ENCODE measurements at places on chromosomes 6 and 20.

DNA sequence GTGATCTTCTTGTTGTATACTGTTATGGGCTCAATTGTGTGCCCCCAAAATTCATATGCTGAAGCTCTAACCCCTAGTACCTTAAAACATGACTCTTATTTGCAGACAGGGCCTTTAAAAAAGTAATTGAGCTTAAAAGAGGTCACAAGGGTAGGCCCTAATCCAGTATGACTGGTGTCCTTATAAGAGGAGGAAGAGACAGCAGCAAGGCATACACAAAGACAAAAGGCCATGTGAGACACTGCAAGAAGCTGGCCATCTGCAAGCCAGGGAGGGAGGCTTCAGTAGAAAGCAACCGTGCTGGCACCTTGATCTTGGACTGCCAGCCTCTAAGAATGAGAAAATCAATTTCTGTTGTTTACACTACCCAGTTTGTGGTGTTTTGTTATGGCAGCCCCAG, 8.4 kb downstream of the CAGE1 start:
- no peak for DNase-seq

DNA sequence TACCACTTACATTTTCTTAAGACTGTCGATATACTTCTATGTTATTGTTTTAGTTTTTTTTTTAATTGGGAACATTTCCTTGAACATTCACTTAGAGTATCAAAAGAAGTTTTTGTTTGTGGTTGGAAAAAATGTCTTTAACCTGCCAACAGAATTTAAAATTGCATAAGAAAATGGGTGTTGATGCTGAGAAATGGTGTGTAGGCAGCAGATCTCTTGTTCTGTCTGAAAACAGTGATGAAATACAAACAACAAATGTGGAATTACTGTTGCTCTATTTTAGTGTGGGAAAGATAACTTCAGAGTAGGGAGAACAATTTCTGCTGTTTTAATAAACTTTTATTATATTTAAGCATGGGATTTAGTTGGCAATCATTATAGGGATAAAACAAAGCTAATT, 293.5 kb downstream of the CDKAL1 start:
- peak; percentile 90 for DNase-seq

DNA sequence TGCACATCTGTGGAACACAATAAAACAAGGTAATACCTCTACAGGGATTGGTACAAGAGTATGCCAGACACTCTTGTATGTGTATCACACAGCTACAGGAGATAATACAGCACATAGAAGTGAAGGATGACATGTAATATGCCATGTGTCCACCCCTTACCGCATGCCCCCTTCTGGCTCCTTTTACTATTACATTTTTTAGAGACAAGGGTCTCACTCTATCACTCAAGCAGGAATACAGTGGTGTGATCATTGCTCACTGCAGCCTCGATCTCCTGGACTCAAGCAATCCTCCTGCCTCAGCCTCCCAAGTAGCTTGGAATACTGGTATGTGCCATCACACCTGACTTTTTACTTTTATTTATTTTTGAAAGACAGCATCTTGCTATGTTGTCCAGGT, 4.2 kb upstream of the NCR3 start:
- DNase-seq, result no peak

DNA sequence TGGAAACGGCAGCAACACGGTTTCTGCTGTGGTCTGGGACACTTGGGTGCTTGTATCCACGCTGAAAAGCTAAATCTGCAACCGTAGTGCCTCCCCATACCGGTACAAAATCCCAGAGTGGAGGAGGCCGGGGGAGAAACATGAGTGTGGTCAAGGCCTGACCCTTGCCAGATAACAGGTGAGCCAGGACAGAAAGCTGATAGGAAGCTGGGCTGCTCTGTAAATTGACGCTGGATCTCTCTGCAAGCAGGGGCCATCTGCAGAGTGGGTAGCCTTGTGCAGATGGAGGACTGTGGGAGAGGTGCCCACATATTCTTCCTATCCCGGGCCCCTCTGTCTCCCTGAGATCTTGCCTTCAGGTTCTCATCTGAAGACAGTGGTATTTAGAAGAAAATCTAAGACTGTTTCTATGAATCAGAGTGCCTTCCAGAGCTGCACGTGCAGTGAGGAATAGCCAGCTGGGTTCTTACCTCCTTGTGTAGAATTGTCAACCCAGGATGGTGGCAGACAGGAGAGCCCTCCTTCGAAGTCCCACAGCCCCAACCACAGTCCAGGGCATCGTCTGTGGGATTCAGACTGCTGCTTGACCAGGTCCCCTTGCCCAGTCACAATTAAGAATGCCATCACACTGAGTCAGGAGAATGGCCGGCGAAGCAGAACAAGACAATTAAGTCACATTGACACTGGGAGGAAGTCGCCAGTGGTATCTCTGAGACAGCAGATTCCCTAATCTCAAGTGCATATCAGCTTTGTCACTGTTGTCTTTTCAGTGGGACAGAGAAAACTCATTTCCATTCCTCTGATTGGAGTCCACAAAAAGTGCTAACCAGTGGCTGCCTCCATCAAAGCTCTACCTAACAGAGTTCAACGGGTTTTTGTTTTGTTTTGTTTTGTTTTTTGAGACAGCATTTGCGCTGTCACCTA, 100.0 kb upstream of the RIPOR2 start:
- peak; percentile 9 for DNase-seq

- DNase-seq, result no peak
These were observed 13.1 kb downstream of the RAB23 start for GRCh38 chr6:57209030-57209429.

- no peak for DNase-seq
These were observed 35.6 kb upstream of the TGM3 start for GRCh38 chr20:2260250-2260649.

GRCh38 chr6:129105035-129105434, 222.1 kb downstream of the LAMA2 start:
- no peak for DNase-seq

- no peak for DNase-seq
These were observed 260.5 kb upstream of the EPHA7 start for GRCh38 chr6:93679836-93680235.

GRCh38 chr20:22572023-22572422, 12.3 kb downstream of the FOXA2 start:
- no peak for DNase-seq

All from astrocyte (in vitro differentiated cells and primary cell).